ENCODE measurements at places on chromosomes 4 and X.
A peak's percentile ranks its signal among the peaks of the same experiment; 100 is the strongest.

DNA sequence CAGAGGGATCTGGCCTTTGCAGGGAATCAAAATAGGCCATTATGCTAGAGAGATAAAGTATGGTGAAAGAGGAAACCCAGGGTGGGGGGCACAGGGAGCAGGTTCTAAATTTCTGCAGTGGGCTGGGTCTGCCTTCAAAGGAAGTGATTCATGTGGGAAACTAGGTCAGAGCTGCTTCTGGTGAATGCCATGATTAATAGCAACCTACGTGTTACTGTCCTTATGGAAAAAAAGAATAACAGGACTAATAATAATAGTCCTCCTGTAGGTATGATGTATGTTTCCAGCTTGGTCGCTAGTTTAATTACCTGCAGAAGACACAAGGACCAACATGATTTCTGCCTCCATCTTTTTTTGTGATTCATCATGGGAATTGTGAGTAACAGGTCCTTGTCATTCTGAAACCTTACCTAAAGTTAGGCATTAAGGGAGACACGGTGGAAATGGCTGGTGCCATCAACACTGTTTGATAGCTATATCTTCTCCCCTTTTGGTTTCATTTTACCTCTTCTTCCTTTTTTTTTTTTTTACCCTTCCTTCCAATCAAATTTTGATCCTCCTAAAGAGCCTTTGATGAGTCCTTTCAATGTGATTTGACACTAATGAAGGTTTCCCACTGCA, 180.4 kb downstream of the CPEB2 start:
- no peak for DNase-seq

DNA sequence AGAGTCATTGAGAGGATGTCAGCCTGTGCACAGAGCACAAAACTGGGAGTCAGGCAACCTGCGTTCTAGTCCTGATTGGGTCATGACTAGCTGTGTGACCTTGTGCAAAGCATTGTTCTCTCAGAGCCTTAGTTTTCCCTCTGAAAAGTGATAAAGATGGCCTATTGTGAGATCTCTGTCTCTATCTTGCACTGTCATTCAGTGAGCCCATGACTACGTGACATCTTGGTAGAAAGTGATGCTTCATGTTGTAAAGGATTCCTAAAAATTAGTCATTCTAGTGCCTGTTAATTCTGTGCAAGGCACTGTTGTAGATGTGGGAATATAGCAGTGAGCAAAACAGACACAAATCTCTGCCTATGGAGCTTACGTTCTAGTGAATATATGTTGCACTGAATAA, 2.5 kb downstream of the PGRMC1 start:
- DNase-seq, result no peak

- peak; percentile 65 for DNase-seq
Observed at GRCh38 chr4:187908079-187908561, 87.5 kb upstream of the ZFP42 start.

DNA sequence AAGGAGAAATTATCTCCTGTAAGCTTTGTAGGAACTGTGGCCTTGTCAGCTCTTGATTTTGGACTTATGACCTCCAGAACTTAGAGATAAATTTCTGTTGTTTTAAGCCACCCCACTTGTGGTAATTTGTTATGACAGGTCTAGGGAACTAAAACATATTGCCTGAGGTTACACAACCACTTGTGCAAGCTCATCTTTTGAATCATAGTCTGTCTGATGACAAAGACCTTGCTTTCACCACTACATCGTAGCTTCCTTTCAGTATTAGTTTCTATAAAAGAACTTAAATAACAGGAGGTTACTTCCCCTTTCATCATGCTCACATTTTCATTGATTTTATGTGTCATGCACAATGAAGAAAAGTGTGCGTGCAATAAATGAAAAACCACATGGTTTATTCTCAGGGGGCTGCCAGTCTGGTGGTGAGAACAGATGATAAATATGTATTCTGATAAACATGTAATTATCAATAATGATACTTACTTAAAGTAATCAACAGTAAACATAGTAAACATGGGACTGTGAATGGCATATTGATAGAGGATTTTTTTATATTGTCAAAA, 690.0 kb upstream of the HS3ST1 start:
- DNase-seq, result no peak

GRCh38 chr4:40238700-40239548, 42.1 kb downstream of the RHOH start:
- DNase-seq, result no peak

GRCh38 chr4:153611679-153612078, 72.4 kb upstream of the TLR2 start:
- no peak for DNase-seq

GRCh38 chrX:72395237-72395636, 89.5 kb upstream of the CITED1 start:
- DNase-seq, result no peak

GRCh38 chr4:136526517-136526916, 1005.8 kb downstream of the PCDH18 start:
- no peak for DNase-seq

GRCh38 chr4:24778464-24779225, 16.7 kb upstream of the SOD3 start:
- DNase-seq, result peak; percentile 57

GRCh38 chr4:177242651-177243286, 66.9 kb upstream of the NEIL3 start:
- no peak for DNase-seq

- DNase-seq, result no peak
Observed at GRCh38 chr4:20462426-20463175, 210.9 kb downstream of the SLIT2 start.

DNA sequence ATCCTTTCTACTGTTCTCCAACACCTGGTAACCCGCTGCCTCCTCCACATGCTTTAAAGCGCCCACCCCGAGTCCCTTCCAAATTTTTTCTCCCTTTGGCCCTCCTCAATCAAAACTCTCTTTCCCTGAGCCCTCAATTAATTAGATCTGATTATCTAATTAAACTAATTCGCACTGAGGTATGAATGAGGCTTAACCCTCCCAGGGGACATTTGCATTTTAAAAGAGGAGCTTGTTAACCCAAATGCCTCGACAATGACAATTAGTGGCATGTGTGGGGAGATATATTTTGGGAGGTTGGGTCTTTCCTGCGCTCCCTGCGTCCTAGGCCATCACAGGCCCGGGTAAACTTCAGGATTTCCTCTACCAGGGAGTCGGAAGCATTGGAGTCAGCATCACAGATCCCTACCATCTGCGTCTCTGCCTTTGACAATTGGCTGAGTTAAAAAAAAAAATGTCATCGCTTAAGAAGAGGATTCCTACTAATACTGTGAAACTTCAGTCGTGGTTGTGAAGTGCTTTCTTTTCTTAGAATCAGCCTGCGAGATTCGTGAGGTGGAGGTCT, 50.6 kb downstream of the TENM3 start:
- no peak for DNase-seq

DNA sequence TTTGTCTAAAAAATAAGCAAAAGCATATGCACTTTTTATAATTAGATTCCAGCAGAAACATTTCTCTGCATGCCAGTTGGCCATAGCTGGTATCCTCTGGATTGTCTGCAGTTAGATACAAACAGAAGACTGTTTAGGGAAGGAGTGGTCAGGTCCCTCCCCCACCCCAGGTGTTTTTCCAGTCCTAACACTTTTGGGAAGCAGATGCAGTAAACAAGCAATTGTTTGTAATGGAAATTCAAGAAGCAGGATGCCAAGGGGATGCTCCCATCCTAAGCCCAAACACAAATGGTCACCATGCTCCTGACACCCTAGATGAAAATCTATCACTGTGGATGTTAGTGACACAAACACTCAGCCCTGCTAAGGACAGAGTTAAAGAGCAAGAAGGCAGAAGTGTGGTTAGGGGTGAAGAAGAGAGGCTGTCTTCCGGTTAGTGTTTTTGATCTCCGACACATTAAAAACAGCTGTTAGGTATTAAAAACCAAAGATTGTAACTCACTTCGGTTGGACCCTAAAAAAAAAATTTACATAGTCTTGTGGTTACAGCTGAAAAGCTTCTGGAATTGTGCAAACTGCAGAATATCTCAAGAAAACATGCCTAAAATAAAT, 7.9 kb downstream of the LEF1 start:
- DNase-seq, result no peak

DNA sequence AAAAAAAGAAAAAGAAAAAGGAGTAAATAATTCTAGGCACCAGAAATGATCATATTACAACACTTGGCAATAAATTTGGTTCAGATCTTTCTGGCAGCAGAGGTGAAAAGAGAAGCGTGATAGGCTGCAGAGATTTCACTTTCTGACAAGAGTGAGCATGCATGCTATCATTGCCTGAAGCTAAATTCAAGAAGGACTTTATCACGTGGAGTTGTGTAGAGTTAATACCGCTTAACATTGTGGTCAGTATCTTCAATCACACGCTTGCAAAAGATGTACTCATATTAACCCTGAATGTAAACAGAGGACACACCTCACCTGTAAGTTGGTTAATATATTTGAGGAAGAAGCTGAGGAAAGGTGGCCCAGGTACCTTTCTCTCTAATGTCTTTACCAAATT, 31.4 kb upstream of the RBPJ start:
- DNase-seq, result no peak

DNA sequence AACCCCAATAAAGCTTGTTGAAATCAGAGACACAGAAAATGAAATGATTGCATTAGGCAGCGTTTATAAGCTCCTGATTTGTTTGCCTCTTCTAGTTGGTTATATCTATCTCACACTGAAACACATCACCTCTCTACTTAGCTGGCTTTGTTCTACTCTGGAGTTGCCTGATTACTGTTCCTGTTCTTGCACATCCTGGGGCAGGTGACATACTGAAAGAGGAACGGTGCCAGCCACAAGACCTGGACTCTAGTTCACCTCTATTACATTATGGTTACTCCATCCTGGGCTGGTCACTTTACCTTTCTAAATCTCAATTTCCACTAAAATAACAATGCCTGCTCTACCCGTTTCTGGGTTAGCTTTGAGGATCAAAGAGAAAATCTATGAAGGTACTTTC, 47.9 kb downstream of the TRIM2 start:
- no peak for DNase-seq

DNA sequence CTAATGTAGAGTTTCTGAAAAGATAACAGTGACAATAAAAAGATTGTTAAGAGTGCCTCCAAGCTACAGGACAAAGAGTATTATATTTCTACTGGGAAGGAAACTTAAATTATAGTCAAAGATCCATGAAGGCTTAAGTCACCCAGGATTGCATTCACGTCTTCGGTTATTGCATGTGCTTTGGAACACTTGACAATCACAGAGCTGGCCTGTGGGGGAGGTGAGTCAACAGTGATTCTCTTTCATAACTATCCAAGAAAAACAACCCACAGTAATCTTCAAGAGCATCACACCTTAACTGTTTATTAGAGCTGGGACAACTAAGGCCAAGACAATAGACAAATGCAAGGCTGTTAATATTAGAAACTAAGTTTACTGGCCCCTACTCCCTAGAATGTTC, 40.3 kb downstream of the PDGFC start:
- no peak for DNase-seq

DNA sequence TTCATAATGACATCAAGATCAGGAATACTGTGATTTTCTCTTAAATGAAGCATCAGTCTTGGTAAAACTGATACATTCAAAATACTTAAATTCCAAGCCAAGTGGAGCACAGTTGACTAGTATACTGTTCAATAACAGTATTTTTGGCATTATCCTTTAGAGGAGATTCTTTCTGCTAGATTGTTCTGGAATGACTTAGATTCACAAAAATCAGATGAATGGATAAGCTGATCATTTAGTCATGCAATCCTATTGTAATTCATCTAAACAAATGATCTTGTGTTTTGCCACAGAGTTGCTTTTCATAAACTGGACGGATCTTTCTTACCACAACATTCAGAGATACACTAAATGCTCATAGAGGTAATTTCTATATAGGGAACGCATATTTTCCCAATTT, 232.0 kb downstream of the CXXC4 start:
- no peak for DNase-seq

DNA sequence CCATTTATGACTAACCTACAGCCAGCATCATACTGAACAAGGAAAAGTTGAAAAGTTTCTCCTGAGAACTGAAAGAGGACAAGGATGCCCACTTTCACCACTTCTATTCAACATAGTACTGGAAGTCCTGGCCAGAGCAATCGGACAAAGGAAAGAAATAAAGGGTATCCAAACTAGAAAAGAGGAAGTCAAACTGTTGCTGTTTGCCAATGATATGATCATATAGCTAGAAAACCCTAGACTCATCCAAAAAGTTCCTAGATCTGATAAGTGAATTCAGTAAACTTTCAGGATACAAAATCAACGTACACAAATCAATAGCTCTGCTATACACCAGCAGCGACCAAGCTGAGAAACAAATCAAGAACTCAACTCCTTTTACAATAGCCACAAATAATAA, 64.5 kb downstream of the CENPC start:
- no peak for DNase-seq

DNA sequence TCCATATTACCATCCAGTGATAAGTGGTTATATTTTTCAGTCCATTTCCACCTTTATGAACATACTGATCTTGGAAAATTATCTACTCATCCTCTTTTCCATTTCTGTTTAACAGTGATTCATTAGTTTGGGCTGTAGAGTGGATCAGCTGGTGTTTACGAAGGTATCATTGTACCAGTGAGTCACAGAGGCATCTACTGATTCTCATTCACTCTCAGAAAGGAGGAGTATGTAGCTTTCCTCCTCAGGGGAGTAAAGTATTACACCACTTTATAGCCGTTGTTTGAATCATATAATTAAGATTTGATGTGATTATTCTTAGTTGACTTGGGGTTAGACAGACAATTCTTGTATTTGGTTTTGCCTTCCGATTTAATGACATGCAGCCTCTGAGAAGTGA, 74.7 kb downstream of the GALNT7 start:
- no peak for DNase-seq

DNA sequence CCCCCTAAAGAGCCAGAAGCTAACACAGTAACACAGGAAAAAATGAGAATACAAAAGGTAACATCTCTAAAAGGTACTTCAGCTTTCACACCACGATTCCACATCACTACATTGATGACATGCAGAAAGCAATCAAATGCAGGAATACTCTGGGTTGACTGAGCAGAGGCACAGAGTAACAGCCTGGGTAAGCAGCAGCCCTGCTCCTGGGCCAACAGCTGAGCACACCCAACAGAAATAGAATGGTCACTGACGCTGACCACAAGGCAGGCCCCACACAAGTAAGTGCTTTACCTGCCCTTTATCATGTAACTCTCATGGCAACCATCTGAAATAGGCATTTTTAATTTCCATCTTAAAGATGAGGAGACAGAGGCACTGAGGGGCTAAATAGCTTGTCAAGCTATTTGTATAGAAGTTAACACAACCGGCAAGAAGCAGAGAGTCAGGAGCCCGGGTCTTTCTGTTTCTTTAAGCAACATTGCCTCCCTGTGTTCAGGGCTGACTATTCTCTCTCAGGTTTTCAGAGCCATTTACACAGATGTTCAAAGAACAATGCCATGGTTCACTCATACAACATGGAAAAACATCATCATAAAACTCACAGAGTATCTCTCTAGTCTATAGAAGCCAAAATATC, 168.9 kb downstream of the ZNF674 start:
- no peak for DNase-seq

DNA sequence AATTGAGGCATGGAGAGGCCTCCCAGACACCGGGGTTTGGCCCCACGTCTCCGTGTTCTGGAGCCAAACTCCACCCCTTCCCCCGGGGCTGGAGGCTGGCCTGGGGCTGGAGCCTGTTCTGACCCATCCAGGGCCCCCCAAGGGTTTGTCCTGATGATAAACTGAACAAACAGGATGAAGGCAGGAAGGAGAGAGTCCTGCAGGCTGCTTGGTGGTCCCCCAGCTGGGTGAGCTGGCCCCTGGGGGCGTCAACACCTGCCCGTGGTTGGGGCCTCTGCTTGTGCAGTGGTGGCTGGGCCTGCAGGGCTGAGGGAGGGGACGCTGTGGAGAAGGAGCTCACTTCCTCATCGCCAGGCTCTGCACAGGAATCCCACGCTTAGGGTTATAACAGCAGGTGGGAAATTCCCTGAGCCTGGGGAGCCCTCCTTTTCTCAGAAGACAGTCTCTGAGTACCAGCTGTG, 2.3 kb downstream of the SH3TC1 start:
- DNase-seq, result no peak

All from right forelimb (tissue), 1 donor.